Cortex of kidney (tissue), 1 donor: ENCODE measurements at places on chromosomes 4 and X.

DNA sequence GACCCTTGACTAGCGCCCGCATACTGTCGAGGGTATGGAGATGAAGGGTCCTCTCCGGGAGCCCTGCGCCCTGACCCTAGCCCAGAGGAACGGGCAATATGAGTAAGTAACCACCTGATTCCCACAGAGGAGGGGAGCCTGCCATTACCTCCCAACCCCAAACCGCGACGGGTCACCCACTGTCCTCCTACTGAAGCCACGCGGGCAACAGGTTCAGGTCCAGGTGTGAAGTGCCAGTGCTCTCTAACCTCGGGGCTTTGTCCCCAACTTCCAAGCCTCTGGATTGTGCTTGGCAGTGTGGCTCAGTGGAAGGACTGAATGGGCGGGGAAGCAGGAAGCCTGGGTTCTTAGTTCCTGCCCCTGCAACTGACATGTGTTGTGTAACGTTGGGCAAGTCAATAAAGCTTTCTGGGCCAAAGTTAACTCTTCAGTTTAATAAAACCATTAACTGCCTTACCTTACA, 694 bp downstream of the OCRL start:
- DNase-seq = no peak

DNA sequence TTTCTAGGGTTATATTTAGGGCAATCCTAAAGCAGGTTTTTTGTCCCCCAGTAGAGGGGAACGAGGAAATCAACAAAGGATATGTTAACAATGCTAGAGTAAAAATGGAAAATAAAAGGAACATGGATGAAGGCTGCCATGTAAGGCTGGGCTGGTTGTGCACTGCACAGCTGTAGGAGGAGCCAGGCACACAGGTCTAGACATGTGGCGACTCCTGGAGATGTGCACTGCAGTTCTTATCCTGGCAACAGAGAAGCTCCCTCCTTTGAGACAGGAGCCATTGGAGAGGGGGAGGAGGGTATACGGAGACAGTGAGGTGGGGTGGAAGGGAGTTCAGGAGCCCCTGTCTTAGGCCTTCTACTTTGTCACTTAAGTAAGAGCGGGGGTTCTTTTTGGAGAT, 65.9 kb downstream of the NAT8L start:
- no peak for DNase-seq

DNA sequence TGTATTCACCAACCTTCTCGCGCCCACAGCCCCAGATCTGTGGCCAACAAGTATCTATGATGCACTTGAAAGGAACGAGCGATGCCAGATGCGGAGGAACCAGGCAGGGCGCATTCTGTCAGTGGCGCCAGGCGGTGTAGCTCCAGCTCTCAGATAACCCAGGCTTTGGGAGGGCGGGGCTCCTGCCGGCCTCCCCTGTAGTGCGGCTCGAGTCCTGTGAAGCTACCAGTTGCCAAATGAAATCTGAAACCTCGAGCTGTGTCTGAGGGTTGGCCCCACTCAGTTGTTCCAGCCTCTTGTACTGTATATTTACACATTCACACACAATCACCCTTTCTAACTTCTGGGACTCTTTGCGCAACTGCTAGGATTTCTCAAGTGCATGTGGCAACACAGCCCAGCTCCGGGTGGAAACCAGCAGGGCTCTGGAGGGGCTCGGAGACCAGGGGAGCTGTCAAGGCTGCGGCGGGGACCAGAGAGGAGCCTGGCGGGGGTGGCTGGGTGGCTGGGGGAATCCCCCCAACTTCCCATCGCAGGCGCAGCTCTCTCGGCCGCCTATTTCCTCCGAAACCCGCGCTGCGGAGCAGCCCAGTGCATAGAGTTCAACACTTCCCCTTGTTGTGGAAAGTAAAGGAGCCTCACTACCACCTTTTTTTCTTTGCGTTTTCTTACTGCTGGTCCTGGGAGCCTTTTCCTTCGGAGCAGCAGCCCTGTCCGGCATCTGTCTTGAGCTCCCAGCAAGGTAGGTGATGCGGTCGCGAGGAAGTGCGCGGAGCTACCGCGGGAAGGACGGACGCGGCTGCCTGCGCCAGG, at the start of gene ARHGAP24:
Gene ARHGAP24, plus strand, starts transcription at position 333 of the 813 bp plus-strand sequence.
- no peak for DNase-seq

- DNase-seq = no peak
These were observed 21.0 kb downstream of the S100G start for GRCh38 chrX:16671005-16671404.

- no peak for DNase-seq
These were observed 79.4 kb downstream of the FTHL17 start for GRCh38 chrX:30992381-30992904.

- no peak for DNase-seq
These were observed 13.3 kb downstream of the OPHN1 start for GRCh38 chrX:68419975-68420374.

GRCh38 chr4:33188733-33189132, 2468.6 kb downstream of the PCDH7 start:
- no peak for DNase-seq

- DNase-seq = no peak
These were observed 8.4 kb upstream of the VSIG1 start for GRCh38 chrX:108036298-108036973.

DNA sequence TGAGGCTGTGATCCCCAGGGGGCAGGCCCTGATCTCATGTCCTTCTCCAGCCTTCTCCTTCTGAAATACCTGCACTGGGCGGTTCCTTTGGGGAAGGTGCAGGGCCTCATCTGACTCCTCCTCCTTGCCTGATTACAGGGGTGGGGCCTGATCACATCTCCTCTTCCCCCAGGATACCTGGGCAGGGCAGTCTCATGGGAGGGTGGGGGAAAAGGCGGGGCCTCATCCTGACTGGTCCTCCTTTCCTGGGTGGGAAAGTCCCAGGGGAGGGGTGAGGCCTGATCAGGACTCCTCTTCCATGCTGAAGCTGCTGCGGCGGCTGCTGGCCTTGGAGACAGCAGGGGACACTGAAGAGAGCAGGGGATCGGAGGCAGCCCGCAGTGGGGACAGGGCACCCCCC, 13.3 kb downstream of the TFE3 start:
- DNase-seq = no peak

DNA sequence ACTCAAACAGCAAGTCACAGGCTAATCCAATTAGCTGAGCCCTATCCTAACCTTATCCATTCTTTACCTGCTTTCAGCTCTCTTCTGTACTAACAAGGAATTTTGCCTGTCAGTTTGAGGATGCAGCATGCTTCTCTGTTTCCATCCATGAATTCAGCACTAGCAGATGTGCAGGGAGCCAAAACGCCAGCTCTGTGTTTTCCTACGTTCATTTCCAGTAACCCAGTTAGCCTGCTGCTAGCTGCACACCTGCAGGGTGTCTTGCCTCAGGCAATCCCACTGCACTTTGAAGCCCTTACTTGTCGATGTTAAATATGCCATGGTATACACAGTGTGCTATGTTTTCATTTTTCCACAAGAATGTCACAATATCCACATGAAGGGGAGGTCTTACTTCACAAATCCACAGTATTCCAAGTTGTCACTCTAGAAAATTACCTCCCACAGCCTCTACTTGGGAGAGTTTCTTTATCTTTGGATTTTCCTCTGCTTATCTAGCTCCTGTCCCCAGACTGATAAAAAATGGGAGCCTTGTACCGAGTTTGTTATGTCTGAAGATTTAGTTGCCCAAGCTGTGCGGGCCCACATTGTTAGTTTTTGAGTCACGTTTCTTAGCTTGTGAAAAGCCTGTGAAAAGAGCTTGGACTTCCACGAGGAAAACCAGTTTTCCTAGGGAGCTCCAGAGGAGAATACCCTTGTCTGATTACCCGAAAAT, 127.6 kb upstream of the HHIP start:
- no peak for DNase-seq

- no peak for DNase-seq
These were observed 222.6 kb upstream of the PCDH18 start for GRCh38 chr4:137754652-137755471.

- DNase-seq = no peak
These were observed 17.9 kb upstream of the CDKN2AIP start for GRCh38 chr4:183426507-183426906.

DNA sequence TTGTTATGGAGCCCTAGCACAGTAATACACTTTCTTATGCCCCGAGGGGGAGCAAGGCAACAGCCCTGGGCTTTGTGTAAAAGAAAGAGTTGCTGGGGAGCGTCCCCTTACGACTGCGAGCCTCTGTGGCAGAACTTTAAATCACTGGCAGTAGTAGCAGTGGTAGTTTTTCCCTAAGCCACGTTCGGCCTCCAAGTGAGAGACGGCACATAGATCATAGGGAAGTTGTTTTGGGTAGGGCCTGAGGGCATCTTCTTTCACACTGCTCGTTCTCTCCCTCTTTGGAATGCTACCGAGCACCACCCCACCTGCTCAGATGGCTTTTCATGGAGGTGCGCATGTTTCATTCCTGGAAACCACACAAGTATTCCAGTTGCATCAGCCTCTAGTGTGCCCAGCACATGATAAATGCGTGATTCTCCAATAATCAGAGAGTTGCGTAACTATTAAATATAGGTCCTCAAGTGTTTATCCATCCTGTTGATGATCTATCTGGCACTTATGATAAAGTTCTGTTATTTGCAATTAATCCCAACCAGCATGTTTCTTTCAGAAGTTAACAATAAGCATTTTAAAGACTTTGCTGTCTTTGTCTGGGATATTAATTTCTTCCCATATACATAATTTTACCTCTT, 7.0 kb upstream of the SYNPO2 start:
- no peak for DNase-seq
